Kidney (tissue), 22 donors: ENCODE measurements at places on chromosomes 2 and 18. TPM values are rescaled to one million over a fixed set of nuclear protein-coding genes. Genes with fewer than 3 reads are reported as not detected.
A peak's percentile ranks its signal among the peaks of the same experiment; 100 is the strongest.

The TDRD15 gene
- total RNA-seq = 0.06 TPM

GRCh38 chr2:167733747-167734146 is 513.6 kb downstream of the STK39 start:
- peak; percentile 57 for DNase-seq

The UGT1A8 gene
- not detected for total RNA-seq

The TMEM163 gene
- total RNA-seq = 5.9 TPM

GRCh38 chr2:134401081-134401497 is 147.2 kb downstream of the MGAT5 start:
- no peak for DNase-seq

The CMPK2 gene
- 4.5 TPM for total RNA-seq
